Activated CD4-positive, alpha-beta T cell treated with anti-CD3 and anti-CD28 coated beads for 36 hours (primary cell): ENCODE measurements at places on chromosomes 1 and 21. TPM values are rescaled to one million over a fixed set of nuclear protein-coding genes. Genes with fewer than 3 reads are reported as not detected.

Gene HLCS
- total RNA-seq: 14.3 TPM

Gene SH2D1B
- total RNA-seq: not detected

Gene DDI2
- 34.0 TPM for total RNA-seq

Gene HSPB7
- not detected for total RNA-seq

Gene DNAI4
- total RNA-seq: 3.6 TPM

Gene REN
- total RNA-seq: not detected

Gene DUSP23
- 23.9 TPM for total RNA-seq

Gene PTTG1IP
- total RNA-seq: 34.8 TPM

- no peak for DNase-seq
Measured at GRCh38 chr1:243657793-243658192, 192.2 kb downstream of the AKT3 start.

GRCh38 chr1:243842978-243843511 lies 7.0 kb downstream of the AKT3 start:
- DNase-seq: peak; percentile 15

GRCh38 chr1:183281553-183282091 lies 95.6 kb downstream of the LAMC2 start:
- peak; percentile 86 for DNase-seq

DNA sequence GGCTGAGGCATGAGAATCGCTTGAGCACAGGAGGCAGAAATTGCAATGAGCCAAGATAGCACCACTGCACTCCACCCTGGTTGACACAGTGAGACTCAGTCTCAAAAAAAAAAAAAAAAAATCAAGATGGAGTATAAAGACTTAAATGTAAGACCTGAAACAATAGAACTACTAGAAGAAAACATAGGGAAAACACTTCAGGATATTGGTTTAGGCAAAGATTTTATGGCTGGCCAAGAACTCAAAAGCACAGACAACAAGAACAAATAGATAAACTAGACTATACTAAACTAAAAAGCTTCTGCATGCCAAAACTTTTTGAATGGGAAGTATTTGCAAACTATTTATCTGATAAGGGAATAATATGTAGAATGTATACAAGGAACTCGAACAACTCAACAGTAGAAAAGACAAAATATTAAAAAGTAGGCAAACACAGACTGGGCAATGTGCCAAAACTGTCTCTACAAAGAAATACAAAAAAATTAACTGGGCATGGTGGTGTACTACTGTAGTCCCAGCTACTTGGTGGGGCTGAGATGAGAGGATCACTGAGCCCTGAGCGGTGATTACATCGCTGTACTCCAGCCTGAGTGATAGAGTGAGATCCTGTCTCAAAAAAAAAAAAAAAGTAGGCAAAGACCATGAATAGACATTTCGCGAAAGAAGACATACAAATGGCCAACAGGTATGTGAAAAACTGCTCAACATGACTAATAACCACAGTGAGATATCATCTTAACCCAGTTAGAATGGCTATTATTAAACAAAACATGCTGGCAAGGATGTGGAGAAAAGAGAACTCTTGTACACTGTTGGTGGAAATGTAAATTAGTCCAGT lies 25.3 kb downstream of the DTL start:
- DNase-seq: no peak

- no peak for DNase-seq
Measured at GRCh38 chr1:18682375-18682774, 51.7 kb downstream of the PAX7 start.

DNA sequence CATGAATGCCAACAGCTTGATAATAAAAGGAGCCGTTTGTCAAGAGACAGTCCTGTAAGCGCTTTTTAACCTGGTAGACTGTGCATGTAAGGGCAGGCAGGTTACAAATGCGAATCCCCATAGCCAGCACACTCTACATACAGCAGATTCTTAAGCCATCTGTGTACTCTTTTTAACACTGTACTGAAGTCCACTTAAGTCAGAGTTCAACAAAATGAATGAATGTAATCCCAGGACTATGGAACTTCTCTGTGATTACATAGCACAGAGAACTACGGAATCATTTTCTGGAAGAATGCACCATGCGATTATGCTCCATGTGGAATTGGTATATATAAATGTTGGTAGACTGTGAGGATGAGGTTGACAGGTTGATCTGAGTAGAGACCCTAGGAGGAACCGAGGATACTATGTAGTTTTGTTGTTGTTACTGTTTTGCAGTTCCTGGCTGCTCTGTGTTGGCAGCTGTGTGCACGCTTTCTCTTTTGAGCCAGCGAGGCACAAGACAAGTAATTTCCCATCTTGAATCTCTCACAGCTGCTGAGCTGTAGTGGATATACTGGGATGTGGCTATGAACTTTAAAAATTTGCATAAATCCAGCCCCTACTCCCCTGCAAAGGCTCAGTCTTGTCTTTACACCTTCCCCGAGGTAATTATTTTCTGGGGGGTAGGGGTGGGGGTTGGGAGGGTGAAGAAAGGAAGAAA lies 21.9 kb downstream of the LRRC8D start:
- DNase-seq: no peak

GRCh38 chr1:109775398-109775797 lies 11.7 kb upstream of the EPS8L3 start:
- DNase-seq: no peak

- DNase-seq: no peak
Measured at GRCh38 chr1:151705753-151706463, 10.7 kb downstream of the CELF3 start.

GRCh38 chr1:17579951-17580939 lies 40.7 kb downstream of the ARHGEF10L start:
- no peak for DNase-seq

- DNase-seq: no peak
Measured at GRCh38 chr1:175646439-175647209, 96.8 kb downstream of the TNR start.

DNA sequence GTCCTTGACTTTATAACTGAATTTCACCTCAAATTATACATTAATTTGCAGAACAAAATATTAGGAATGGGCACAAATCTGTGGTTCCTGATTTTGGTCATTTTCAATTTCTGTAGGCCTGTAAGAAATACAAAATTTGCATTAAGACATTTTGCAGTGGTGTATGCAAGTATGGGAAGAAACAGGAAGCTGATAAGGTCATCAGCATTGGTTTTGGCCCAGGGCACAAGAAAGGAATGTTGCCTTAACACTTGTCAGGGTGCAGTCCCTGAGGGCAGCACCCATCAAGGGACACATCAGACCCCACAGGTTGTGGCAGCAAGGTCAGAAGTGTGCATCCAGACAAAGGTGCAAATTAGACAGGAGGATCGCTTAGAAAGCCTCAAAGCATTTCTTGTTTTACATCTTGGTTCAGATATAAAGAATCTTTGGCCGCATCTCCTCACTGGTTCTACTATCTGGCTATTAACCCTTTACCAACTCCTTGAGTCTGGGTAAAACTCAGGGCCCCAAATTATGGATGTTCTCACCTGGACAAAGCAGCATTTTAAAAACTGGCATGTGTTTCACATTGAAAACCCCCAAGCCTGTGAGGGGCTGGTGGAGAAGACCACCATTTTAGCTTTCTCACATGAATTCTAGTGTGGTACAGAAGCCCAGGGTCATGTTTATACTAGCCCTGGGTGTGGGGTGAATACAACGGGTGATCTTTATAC lies 182.4 kb downstream of the CDC7 start:
- no peak for DNase-seq

- DNase-seq: no peak
Measured at GRCh38 chr21:35088319-35088771, 39.2 kb upstream of the RUNX1 start.

DNA sequence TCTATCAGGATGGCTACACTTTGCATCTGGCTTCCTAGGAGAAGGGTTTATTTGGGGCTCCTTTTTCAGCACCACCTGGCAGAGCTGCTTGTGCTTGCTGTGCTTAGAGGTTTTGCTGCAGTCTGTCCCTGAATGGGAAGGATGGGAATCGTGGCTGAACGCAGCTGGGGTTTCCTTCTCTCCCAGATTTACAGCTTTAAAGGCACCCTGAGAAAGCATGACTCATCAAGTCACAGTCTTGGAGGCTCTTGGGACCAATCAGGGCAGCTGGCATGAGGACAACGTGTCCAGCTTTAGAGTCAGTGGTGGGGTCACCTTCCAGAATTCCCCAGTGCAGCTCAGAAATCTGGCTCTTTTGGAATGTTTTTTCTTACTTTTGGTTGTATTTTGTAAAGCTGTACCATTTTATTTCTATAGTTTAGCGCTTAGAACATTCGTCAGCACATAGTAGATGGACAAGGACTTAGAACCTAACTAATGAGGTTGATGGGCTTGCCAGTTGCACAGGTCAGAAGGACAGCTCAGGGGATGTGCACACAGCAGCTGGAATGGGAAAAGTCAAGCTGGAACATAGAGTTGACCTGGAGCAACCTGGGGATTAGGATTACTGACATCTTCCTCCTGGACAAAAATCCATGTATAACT lies 222.6 kb downstream of the PRDM2 start:
- DNase-seq: no peak

GRCh38 chr21:35231090-35231489 lies 182.0 kb upstream of the RUNX1 start:
- no peak for DNase-seq

DNA sequence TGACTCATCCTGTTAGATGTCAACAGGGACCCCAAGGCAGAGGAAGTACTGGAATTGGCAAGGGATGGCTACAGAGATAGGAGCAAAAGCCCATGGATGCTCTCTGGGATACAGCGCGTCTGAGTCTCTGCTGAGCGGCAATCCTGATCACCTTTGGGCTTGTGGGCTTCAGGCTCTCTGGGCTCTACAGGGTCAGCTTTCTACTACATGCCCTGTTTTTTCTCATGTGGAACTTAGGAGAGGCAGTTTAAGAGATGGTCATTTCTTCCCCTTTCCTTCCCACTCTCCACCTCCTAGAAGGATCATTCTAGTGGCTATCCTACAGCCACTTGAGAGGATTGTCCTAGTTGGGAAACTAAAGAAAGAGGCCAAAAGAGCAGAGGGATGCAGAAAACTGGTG lies 1.3 kb downstream of the LINGO4 start:
- DNase-seq: no peak

GRCh38 chr1:93740601-93741031 lies 59.0 kb upstream of the BCAR3 start:
- DNase-seq: no peak

GRCh38 chr1:203136409-203137042 lies 9.0 kb downstream of the ADORA1 start:
- peak; percentile 15 for DNase-seq

DNA sequence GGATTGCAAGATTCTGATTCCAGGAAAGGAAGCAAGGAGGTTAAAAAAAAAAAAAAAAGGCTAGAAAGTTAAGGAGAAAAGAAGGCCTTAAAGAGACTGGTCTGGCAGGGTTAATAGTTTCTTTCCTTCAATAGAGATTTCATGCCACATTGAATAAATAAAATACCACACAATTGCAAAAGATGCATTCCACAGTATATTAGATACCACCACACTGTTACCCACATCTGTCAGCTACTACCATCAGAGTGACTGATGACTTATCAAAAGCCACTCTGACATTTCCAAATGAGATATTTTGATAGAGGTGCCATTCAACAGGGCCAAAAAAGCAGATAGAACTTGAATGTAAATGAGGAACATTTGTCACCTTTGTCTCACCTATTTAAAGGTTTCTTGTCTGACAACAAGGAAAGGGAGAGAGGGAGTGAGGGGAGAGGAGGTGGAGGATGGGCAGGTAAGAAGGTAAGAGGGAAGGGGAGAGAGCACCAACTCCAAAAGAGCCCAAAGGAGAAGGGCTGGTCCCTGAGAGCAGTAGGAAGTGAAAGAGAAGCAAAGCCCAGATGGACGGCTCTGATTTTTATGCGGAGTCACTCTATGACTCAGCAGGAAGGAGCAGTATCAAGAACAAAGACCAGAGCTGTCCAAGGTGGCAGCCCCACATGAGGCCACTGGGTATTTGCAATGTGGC lies 38.3 kb downstream of the LRRN2 start:
- peak; percentile 27 for DNase-seq

- no peak for DNase-seq
Measured at GRCh38 chr21:32406405-32406804, 6.1 kb upstream of the EVA1C start.

GRCh38 chr1:221858818-221859611 lies 117.1 kb upstream of the DUSP10 start:
- no peak for DNase-seq

DNA sequence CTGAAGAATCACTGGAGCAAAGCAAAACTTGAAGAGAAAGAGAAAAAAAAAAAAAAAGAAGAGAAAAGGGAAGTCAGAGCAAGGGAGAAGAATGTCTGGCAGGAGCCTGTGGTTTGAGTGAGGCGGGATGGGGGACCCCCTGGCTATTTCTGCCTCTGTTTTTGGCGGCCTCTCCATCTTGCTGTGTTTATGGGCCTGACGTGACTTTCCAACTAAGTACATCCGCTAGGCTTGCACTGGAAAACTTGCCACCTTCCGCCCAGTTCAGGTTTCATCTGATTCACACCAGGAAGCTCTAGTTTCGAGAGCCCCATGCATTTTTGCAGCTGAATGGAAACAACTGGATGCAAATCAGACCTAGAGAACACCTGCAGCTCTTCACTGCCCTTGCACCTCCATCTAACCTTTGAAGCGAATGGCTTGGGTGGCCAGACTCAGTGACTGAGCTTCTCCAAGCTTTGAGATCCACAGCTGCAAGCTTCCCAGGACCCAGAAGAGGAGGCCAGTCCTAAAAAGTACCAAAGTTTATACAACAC lies 28.0 kb downstream of the TBX15 start:
- no peak for DNase-seq

- no peak for DNase-seq
Measured at GRCh38 chr1:228194921-228195812, 12.7 kb upstream of the OBSCN start.

GRCh38 chr1:3618531-3618880 lies 6.3 kb upstream of the TPRG1L start:
- no peak for DNase-seq

GRCh38 chr1:166350490-166350889 lies 183.7 kb upstream of the FAM78B start:
- DNase-seq: no peak

- no peak for DNase-seq
Measured at GRCh38 chr1:145827966-145828365, 4.0 kb downstream of the POLR3C start.

GRCh38 chr1:241990040-241990439 lies 8.9 kb downstream of the MAP1LC3C start:
- DNase-seq: no peak

DNA sequence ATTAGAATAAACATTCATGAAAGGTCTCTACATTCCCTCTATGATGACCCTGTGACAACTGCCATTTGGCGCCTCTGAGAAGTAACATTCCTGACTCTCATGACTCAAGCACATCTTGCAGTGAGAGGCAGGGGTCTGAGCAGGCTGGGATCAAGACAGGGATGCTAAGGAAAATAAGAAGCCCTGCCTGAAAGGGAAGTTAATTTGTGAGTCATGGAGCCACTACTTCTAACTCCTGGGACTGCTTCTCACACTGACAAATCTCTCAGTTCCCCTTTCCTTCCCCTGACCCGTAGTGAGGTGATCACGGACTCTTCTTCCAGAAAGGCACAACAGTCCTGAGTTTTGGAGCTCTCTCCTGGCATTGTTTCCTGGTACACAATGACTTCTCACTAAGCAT lies 231.9 kb downstream of the TNR start:
- no peak for DNase-seq
